Hair follicle dermal papilla cell (primary cell): ENCODE measurements at places on chromosomes 7 and 10. TPM values are rescaled to one million over a fixed set of nuclear protein-coding genes. Genes with fewer than 3 reads are reported as not detected.

ERLIN1 gene
- 34.7 and 35.0 TPM in 2 replicates for total RNA-seq

HTR5A gene
- total RNA-seq = not detected in 2 replicates

CPA2 gene
- total RNA-seq = not detected in 2 replicates

GSTO2 gene
- 0.85 and 3.4 TPM in 2 replicates for total RNA-seq
